ENCODE measurements at places on chromosomes 1 and 21.

- no peak for DNase-seq
These were observed 10.3 kb upstream of the FAM20B start for GRCh38 chr1:179015396-179015795.

GRCh38 chr1:37315371-37315846 is 159.0 kb upstream of the ZC3H12A start:
- no peak for DNase-seq

- DNase-seq, result no peak
These were observed 856.3 kb upstream of the B3GALT2 start for GRCh38 chr1:194042736-194043135.

DNA sequence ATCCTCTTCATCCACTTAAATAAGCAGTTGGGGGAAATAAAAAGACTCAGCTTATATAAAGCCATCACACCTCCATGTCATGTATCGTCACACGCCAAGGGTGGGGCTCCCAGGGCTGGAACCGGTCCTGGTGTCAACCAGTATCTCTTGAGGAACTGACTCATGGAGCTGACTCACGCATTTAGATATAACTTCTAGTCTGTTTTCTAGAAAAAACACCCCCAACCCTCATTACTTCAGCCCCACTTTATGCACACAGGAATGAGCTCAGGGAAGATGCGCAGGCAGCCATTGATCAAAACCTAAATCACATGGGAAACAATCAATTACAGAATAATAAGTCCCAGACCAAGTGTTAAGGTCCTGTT is 6.9 kb upstream of the IL22RA1 start:
- DNase-seq, result peak; percentile 37

DNA sequence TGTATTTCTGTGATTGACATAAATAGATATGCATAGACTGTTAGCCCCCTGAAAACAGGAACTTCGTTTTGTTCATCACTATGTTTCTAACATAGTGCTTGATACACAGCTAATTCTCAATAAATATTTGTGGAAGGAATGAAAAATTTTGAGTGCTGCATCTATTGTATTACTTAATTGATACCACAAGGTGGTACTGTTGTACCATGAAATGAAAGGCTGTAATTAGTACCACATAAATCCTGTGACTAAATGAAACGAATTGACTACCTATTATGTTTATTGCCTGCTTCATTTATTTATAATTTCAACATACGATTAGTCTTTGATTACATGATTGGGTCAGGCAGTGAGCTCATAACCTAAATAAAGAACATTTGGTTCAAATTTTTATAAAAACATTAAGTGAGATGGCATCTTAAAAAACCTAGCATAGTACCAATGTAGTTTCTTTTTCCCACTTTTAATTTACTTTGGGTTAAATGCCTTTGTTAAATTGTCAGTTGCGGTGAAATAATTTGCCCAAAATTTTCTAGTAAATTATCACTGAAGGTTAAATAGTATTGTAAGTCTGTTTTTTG is 15.0 kb upstream of the TGFB2 start:
- no peak for DNase-seq

- DNase-seq, result no peak
These were observed 73.0 kb upstream of the LAPTM5 start for GRCh38 chr1:30830537-30830936.

DNA sequence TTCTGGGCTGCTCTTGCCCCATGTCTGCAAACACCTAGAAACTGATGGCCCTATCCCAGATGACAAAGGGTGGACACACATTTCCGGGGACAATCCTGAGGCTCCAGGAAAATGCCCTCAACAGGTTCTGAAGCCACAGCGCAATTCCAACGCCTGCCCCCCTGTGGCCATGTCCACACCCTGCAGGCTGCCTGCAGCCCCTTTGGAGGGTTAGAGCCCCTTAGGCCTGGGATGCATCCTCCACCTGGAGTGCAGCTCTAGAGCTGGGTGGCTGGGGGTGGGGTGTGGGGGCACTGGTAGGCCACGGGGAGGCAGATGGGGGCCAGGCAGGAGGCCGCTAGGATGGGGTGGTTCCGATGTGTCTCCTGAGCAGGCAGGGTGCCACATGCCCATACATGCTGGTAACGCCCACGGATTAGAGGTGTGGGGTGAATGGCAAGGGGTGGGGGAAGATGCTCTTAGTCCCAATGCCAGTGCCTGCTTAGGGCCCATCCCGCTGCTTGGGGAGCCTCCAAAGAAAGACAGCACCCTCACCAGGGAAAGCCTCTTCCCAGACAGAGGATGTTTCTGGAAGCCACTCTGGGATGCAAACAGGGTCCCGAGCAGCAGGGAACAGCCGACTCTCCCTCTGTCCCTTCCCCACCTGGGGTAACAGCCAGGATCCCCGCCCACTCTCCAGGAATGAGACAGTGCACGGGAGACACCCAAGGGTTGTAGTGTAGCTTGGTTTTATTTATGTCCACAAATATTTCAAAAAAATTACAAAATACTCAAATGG is 34.0 kb downstream of the SLC45A1 start:
- no peak for DNase-seq

- DNase-seq, result no peak
These were observed 87.0 kb downstream of the POFUT2 start for GRCh38 chr21:45200581-45201296.

DNA sequence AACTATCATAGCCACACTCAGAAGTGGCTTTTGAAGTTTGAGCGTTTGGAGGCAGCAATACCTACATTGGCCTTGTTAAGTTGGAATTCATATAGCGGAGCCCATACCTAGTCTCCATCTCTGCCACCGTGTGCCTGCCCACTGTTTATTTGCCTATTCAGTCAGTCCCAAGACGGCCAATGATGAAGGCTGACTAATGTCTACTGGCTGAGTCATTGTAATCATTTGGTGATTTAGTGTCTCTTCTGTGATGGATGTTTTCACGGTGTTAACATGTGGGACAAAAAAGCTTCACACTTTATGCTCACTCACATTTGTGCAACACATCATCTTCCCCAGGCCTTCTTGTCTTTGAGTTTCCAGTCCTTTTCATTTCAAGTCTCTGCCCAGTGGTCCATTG is 92.6 kb upstream of the PBX1 start:
- no peak for DNase-seq

DNA sequence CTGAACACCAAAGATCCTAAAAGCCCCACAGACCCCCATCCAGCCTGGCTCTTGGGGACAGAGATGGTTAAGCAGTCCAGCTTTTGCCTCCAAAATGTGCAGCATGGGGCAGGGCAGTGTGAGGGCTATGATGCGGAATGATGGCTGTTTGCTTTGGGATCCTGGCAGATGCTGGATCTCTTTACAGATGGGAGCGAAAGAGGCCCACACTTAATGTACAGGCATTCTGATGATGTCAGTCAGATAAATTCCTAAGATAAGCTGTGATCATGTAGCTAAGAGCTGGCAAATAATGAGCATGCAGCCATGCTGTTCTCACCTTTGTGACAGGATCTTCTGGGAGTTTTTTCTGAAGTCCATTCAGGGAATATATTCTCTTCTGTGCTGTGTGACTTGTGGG is 17.6 kb upstream of the KCNQ4 start:
- DNase-seq, result no peak

GRCh38 chr1:241022366-241022765 is 334.6 kb downstream of the RGS7 start:
- no peak for DNase-seq

DNA sequence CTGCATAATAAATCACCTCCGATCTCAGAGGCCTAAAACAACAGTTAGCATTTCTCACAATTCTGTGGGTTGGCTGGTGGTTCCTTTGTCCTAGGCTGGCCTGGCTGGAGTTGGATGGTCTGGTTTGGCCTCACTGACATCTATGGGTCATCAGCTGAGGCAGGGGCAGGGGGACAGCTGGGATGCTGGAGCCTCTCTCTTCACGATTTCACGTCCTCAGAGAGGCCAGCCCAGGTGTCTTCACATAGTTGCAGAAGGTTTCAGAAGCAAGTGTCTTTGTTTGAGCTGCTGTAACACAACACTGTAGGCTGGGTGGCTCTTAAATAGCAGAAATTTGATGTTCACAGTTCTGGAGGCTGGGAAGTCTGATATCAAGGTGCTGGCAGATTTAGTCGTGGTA is 155.5 kb upstream of the CACNA1E start:
- no peak for DNase-seq

DNA sequence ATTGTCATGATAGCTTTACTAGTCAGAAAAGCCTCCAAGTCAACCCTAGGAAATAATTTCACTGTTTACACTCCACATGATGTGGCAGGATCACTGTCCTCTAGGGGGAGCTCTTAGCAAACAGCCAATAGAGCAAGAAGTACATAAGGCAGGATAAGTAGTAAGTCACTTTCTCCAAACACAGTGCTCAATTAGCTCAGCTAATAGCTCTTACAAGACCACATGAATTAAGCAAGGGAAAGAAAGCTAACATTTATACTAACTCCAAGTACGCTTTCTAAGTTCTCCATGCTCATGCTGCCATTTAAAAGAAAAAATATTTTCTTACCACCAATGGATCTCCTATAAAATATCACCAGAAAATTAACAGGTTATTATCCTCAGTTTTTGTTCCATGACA is 66.9 kb upstream of the LRIF1 start:
- peak; percentile 21 for DNase-seq

DNA sequence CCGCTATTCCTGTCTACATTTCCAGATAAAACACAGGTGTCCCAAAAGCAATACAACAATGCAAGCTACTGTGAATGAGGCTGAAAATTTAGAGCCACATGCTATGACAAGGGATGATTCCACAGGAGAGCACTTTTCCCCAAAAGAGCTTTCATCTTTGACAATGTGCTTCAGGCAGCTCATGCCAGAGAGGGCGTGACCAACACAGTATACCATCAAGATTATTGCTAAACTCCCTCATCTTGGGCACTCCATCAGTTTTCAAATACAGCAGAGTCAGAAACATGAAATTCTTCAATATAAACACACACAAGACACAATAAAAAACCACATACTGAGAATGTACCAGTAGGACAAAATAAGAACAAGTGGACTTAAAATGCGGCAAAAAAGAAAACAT is 6.7 kb downstream of the GON4L start:
- no peak for DNase-seq

DNA sequence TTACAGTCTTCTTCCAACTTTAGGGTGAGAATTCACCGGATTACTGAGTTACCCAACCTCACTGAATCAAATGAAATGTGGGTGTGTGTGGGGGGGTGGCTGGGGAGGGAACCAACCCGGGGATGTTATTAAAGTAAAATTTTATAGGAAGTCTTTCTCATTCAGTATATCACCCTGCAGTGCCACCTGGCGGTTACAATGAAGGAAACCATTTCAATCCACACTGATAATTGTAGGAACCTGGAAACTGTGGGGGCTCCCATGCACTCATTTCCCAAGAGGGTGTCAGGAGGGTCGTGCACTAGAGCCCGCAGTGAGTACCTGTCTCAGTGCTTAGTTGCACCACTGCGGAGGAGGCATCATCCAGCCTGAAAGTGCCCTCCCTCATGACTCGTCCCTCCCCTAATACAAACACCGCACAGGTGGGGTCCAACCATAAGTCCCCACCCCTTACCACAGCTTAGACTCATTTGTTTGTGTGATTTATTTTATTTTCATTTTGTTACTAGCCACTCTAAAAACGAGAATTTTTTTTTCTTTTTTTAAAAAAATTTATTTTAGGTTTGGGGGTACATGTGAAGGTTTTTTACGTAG is 29.1 kb upstream of the IGSF5 start:
- peak; percentile 3 for DNase-seq

DNA sequence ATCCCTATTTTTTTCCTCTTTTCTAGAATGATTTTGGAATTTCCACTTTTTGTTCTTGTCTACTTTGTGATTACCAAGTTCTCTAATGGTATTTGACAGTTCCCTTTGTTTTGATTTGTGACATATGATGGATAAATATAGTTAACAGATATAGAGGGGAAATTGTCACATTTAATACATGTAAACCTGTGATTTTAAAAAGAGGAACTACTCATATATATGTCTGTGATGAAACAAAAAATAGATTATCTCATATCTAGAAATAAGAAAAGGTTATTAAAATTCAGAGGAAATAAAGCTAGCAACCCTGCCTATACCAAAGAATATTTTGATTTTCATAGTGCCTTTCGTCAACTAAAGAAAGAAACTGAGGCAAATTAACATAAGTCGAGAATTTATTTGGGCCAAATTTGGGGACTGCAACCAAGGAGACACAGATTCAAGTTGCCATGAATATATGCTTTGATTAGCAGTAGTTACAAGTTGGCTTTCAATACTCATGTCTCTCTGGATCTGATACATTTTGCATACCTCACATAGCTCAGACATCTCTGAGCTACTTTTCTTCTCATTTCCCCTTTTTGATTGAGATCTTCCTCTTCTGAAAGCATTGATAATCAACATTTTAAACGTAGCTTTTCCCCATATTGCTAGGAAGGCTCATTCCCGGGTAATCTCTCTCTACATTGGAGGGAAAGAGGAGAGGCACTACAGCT is 15.6 kb upstream of the C21orf91 start:
- no peak for DNase-seq

- DNase-seq, result no peak
These were observed 3.2 kb downstream of the TCEA3 start for GRCh38 chr1:23421343-23421742.

GRCh38 chr1:27520651-27521050 is 30.7 kb upstream of the WASF2 start:
- no peak for DNase-seq

DNA sequence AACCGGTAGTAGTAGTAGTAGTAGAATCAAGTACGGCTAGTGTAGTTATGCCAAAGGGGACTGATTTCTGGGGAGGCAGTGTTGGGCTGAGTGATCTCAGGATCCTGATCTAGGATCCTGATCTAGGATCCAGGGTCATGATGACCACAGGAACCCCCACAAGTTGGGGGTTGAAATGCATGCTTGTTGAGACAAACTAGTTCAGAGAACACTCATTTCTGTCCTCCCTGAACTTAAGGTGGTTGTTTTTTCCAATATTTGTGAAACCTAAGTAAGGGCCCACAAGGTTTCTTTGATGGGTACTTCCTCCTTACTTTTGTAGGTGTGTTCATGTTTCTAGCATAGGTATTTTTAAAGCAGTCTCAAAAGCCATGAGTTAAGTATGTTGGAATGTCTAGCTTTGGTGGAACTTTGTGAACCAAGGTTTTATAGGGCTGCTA is 33.9 kb upstream of the PDC start:
- no peak for DNase-seq

GRCh38 chr1:193562121-193562520 is 375.7 kb upstream of the B3GALT2 start:
- DNase-seq, result no peak

DNA sequence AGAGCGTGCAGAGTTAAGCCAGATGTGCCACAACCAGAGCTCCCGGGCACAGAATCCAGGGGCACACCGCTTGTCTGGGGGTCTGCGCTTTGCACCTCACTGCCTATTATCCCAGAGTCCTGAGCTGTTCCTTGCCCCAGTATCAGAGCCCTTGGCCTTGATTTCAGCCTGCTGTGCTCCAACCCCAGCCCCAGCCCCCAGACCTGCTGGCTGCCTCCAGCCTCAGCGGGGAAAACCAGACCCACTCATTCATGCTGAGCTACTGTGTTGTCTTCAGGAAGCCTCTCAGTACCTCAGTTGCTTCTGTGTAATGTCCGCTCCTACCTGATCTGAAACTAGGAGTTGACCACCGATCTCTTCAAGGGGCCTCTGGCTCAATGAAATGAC is 1.1 kb downstream of the IKBKE start:
- no peak for DNase-seq

All from stimulated activated CD8-positive, alpha-beta memory T cell treated with anti-CD3 and anti-CD28 coated beads, Interleukin-15, amount 100 ng/mL, for 48 hours (primary cell).